ENCODE measurements at places on chromosomes 12 and 14.

DNA sequence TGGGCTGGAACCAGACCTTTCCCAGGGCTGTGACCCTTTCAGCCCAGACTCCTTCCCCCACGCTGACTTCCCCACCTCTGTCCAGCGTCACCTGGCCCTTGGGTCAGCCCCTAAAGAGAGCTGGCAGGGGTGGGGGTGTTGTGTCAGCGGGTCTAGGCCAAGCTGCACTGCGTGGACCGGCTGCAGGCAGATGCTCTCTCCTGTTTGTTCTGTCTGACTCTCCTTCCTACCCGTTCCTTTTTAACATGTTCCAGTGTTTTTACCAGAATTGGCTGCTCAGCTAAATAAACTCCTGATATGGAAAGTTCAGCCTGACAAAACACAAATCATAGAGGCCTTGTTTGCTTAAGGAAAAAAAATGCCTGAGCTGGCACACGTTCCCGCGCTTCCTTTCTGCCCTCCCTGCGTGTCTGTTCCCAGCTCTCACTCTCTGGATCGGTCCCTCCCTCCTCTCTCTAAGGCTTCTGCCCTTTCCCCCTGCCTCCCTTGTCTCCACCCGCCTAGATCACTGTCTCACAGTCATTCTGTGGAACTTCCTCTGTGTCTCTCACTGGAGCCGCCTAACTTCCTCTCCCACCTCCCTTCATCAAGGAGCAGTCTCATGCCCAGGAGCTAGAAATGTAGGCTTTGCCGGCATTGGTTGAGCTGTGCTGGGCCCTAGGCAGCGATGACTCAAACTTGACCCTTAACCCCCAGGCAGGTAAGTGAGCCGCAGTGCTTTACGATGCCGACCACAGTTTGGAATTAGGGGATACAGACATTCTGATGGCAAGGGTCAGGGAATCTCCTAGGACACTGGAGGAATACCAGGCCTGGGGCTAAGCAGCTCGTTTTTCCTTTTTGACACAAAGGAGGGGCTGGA lies 15.5 kb upstream of the MLXIP start:
- no peak for DNase-seq

- DNase-seq: no peak
Measured at GRCh38 chr12:39440781-39441180, 2.1 kb downstream of the KIF21A start.

DNA sequence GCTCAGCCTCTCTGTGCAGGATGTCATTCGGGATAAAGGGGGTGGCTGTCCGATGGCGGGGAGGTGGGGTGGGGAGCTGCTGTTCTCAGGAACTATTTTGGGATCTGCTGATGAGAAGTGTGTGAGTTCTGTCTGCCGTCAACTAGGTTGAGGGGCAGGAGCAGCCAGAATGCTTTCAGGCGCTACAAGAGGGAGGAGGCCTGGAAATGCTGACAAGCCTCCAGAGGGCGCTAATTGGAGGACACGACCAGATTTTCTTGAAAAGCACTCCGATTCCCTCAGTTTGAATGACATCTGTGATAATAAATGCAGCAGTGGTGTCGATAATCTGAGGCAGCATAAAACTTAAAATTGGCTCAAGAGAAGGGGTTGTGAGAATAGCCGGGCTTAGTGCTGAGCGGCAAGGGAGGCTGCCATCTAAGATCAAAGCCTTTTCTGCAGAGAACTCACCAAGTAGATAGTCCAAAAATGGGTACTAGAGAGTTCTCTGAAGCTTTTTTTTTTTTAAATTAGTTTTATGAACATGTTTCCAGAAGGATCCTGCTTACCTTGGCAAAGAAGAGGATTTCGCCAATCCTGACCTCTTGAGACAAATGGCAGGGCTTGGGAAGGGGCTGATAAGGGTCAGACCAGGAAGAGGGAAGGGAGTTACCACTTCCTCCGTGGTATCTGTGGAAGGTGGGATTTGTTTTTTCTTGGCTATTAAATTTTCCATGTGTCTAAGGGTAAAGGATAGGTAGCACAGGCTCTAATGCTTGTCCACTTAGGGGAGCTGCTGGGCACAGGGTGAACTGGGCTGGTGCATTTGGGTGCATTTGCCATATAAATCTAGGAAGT lies 94.4 kb downstream of the CRACR2A start:
- peak; percentile 73 for DNase-seq

GRCh38 chr12:46357438-46358324 lies 14.9 kb downstream of the SLC38A2 start:
- no peak for DNase-seq

DNA sequence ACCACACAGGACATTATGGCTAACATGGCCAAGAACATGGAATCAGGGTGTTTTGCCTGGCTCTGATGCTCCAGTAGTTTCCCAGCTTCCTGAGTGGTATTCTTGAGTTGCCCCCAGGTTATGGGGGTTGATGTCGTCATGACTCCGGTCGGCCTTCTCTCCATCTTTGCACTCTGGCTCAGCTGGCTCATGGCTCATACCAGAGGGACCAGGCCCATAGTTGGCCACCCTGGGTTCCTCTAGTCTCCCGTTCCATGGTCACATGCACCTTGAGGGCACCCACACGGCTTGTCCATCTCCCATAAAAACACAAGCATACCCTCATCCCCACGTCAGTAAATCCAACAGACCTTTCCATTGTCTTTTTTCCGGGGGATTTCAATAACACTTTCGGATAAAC lies 23.7 kb upstream of the MAPKAPK5 start:
- DNase-seq: no peak

GRCh38 chr14:89134640-89135039 lies 282.4 kb downstream of the FOXN3 start:
- no peak for DNase-seq

GRCh38 chr12:29376118-29376517 lies 4.9 kb downstream of the ERGIC2 start:
- no peak for DNase-seq
